ENCODE measurements at places on chromosomes 6 and 20. TPM values are rescaled to one million over a fixed set of nuclear protein-coding genes. Genes with fewer than 3 reads are reported as not detected.

GPR6 gene
- total RNA-seq, result not detected

PPIL4 gene
- 28.8 TPM for total RNA-seq

PRICKLE4 gene
- 14.2 TPM for total RNA-seq

NHLRC1 gene
- total RNA-seq, result 2.3 TPM

- DNase-seq, result no peak
Observed at GRCh38 chr20:45392733-45393132, 14.6 kb upstream of the TP53TG5 start.

DNA sequence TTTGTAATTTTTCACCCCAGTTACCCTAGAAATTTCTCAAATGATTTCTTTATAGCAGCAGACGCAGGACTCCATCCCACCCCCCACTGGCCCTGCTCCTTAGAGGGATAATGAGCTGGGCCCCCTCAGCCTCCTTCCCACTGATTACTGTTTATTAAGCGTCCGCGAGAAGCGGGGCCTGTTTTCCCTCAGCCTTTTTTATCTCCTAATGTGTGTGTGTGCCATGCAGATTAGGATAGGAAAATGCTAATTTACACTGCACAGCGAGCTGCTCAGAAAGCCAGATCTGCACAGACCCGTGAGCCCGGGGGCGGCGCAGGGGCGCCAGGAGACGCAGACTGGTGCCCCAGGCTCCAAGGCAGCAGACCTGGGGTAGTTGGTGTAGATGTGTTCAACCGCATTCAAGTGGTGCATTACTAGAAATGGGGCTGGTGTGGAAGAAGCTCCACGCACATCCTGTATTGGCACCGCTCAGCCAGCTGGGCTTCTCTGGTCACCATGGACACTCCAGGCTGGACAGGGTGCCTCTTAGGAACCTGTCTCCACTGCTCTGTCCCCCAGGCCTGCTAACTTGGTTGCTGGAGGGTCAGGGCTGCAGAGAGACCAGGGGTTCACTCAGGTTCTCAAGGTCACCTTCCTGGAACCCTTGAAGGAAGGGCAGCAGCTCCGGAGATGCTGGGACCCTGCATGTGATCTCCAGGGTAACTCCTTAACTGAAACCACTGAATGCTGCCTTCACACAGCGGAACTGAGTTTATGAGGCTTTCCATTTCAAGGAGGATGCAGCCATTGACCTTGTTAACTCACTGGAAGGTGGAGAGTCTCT lies 256.3 kb downstream of the ERMARD start:
- DNase-seq, result peak; percentile 40

GRCh38 chr6:152338335-152339125 lies 298.6 kb downstream of the SYNE1 start:
- DNase-seq, result no peak

PTP4A1 gene
- total RNA-seq, result 55.6 TPM

- DNase-seq, result no peak
Observed at GRCh38 chr6:47278545-47278944, 31.2 kb downstream of the TNFRSF21 start.

- no peak for DNase-seq
Observed at GRCh38 chr6:28648035-28648877, 122.6 kb downstream of the GPX5 start.

CTCFL gene
- not detected for total RNA-seq

DNA sequence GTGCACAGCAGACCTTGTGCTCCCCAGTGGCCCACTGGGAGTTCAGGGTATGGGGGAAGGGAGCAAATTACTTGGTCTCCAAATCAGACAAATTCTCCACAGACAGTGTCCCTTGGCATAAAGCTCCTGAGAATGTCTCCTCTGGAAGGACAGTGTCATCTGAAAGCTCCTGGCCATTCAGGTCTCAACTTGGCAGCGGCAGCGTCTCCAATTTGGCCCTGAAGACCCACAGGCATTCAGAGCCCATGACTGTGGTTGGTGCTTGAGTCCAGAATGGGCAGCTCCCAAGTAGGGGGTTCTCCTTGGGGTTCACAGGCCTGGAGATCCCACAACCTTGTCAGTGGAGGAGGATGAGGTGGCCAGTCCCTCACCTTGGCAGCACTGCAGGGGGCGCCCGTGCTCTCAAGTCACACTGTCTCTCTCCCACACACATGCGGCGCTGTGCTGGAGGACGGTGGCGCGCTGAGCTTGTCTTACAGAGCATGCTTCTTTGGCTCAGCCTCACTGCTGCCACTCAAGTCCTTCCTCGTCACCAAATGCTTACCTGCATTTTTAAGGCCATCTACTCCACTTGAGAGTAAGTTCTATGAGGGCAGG lies 20.7 kb downstream of the DYNLRB1 start:
- no peak for DNase-seq

DNA sequence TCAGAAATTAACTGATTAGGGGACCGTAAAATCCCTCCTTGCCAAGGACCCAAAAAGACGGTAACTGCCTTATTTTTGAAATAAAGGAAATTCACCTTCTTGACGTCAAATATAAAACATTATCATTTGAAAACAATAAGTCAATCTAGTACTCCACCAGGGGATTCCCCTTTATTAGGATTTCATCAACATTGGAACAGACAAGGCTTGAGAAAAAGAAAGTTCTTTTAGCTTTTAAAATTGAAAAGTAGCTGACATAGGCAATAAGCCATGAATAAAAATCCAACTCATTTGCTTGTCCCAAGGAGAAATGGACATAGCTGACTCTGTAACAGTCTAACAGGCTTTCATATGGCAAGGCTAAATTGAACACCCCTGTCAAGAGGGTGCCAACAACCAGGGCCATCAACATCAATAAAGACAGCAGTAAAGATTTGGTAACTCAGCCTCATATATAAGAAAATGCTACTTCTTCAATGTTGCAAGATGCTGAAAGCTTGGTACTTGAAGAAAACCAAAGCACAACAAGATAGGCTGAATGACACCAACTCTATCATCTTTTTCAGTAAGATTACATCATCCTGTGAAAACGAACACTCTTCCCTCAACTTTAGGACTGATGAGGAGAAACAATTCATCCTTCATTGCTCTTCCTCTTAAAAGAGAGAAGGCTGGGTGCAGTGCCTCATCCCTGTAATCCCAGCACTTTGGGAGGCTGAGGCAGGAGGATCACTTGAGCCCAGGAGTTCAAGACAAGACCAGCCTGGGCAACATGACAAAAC lies 121.0 kb upstream of the PRDM1 start:
- DNase-seq, result no peak

- DNase-seq, result no peak
Observed at GRCh38 chr20:5714261-5715041, 35.8 kb upstream of the SHLD1 start.

WFDC2 gene
- total RNA-seq, result 113 TPM

DNA sequence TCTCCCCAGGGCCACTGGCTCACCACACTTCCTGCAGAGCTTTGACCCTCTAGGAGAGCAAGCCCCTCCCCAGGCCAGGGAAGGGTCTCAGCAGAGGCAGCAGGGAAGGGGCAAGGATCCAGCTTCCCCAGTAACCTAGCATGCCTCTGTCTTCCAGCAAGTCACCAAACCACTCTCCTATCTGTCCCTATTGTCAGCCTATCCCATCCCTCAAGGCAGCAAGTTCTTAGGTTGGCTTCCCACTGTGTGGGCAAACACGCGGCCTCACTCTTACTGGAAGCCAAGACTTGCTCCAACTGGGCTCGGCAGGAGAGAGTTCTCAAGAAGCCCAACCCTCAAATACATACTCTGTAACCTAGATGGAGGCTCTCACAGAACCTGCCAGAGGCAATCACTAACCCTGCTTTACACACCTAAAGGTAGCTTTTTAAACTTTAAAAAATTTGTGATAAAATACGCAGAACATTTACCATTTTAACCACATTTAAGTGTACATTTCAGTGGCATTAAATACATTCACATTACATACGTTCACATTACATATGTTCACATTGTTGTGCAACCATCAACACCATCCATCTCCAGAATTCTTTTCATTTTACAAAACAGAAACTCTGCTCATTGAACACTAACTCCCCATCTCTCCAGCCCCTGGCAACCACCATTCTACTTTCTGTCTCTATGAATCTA lies 58.5 kb downstream of the MRPL14 start:
- no peak for DNase-seq

DNA sequence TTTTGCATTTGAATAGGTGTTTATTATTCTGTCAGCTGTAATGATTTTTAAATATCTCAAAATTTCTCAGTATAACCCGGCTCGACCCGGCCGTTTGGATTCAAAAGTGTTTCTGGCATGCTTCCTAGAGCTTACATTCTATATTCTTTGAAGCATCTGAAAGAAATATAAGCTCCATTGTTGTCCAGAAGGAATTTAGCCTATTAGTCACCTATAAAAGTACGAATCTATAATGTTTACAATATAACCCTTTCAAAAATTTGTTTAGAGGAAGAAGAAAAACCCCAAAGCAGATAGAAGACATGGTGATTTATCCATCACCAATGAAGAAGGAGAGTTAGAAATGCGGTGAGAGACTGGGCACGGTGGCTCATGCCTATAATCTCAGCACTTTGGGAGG lies 22.3 kb upstream of the HECA start:
- DNase-seq, result no peak

GRCh38 chr20:3405139-3405538 lies 2.3 kb downstream of the DNAAF9 start:
- no peak for DNase-seq

DNA sequence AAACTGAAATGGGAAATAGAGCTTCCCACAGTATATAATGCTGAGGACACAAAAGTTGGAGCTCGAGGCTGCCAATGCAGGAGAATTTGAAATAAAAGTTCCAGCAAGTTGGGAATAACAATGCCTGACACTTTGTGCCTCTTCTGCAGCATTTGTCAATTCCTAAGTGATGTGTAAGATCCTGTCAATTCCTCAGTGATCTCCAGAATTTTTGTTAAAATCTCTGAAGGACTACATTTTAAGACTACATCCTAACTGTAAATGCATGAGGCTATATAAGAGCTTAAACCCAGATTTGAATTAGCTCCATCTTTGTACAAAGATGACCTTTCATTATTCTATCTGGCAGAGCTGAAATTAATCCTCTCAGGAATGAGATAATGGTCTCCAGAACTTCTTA lies 208.2 kb downstream of the COL12A1 start:
- no peak for DNase-seq

DNA sequence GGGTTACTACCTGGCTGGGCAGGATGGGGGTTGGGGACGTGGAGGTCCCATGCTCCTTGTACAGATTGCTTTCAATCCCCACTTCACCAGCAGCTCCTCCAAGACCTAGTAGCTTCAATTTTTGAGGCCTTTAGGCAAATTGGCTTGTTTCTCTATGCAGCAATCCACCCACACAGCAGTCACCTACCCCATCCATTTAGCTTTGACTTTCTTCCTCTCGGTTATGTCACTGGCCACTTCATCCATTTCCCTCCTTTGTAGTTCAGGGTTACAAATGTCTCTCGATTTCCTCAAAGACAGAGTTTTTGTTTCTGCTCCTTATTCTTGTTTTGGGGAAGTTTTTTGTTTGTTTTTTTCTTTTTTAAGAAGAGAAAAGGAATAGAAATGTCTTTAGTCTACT lies 33.4 kb upstream of the RSPO4 start:
- DNase-seq, result no peak

DNA sequence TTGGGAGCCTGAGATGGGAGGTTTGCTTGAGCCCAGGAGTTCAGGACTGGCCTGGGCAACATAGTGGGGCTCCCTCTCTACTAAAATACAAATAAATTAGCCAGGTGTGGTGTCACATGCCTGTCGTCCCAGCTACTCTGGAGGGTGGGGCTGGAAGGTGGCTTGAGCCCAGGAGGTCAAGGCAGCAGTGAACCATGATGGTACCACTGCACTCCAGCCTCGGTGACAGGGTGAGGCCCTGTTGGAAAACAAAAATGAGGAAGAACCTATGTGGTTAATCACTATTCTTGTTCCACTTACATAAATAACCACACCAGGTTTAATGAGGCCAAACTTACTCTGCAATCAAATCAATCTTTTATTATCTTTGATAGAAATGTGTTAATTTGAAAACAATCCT lies 5.4 kb downstream of the PPDPF start:
- DNase-seq, result no peak

RNF217 gene
- 29.2 TPM for total RNA-seq

THBS2 gene
- 23.7 TPM for total RNA-seq

PRL gene
- not detected for total RNA-seq

ADIG gene
- not detected for total RNA-seq

DNA sequence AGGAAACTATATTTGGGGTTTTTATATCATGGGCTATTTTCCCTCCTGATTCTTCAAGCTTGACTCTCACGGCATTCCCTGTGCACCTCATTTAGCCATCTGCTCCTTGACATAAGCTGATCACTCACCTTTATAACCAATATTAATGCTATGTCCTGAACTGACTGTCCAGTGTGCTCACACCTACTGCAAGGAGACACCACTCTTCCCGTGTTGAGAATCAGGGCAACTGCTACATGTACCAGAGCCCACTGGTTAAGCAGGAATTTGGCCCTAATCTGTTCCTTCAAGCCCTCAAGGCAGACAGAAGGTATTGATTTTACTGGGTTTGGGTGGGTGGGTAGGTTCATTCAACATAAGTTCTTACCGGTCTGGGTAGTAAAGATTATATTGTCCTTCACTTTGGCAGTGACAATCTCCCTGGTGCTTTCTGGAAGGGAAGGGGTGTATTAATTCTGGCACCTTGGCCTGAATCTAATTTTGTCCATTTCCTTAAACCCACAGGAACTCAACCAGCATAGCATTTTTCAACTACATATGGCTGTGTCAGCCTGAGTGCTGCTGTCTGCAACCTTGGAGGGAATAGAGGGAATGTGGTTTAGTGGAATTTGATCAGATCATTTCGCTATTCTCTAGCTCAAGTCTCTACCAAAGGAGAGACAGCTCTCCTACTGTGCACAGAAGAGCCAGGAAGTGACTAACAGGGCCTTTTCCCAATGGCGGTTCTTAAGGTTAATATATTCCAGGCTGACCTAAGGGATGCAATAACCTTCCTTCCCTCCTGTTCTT lies 293.2 kb downstream of the BTBD9 start:
- DNase-seq, result no peak

DNA sequence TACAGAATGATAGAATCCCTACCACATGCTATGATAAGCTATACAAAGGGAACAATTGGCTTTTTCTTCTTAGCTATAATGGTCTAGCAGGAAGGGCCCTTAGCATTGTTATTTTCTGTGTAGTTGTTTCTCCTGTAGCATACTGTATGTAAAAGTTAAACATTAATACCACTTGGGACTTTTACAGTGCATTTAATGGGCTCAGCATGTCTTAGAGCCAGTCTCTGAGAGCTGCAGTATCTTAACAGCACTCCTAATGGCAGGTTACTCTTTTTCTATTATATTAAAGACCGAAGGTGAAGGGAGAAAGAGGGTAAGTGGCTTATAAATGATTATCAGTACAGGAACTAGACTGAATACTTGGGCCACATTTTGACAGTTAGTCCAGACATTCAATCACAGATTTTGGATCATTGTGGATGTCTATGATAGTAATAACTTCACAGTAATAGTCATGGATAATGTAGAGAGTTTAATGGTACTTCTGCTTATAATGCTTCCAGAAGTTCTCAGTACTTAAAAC lies 290.7 kb downstream of the PHF3 start:
- no peak for DNase-seq

GRCh38 chr6:20652299-20653084 lies 118.2 kb downstream of the CDKAL1 start:
- DNase-seq, result no peak

C6orf118 gene
- not detected for total RNA-seq

Data from upper lobe of right lung (tissue), 1 donor.